Stimulated activated CD4-positive, alpha-beta T cell treated with anti-CD3 and anti-CD28 coated beads, TNF-alpha, amount 100 ng/mL, for 4 hours (primary cell): ENCODE measurements at places on chromosomes 4 and X.

DNA sequence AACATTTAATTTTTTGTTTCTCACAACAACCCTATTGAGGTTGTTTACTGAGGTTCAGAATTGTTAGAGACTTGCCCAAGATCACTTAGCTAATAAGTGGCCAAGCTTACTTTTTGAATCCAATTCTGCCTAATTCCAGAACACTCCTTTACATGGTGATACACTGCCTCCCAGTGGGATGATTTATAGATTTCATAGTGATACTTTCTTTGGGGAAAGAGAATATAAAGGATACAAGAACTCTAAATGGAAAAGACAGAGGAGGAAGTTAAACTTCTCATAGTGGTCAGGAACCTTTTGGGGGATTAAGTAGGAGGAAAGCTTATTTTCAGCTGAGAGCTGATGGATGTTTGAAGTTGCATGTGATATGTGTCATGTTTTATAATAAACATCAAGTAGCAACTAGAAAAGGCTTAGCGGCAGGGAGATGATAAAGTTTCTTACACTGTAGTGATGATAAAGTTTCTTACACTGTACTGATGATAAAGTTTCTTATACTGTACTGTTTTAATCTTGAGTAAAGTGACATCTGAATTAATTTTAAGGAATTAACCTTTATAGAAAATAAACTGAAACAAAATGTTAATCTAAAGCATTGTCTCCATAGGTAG, 15.3 kb downstream of the STAG2 start:
- DNase-seq: no peak

DNA sequence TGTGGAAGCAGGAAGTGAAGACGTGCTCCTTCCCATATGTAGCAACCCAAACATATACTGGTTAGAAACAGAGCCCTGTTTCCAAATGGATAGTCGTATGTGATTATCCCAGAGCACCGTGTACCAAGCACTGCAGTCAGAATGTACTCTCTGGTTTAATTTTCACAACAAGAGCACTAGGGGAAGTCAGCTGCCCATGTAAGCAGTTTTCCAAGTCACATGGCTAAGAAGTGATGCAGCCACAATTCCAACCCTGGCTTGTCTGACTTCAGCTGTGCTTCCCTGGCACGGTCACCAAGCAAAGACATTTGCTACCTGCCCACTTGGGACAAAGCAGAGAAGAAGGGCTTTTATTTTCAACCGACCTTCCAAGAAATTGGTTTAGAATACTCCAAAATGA, 28.2 kb upstream of the CEP135 start:
- DNase-seq: no peak

DNA sequence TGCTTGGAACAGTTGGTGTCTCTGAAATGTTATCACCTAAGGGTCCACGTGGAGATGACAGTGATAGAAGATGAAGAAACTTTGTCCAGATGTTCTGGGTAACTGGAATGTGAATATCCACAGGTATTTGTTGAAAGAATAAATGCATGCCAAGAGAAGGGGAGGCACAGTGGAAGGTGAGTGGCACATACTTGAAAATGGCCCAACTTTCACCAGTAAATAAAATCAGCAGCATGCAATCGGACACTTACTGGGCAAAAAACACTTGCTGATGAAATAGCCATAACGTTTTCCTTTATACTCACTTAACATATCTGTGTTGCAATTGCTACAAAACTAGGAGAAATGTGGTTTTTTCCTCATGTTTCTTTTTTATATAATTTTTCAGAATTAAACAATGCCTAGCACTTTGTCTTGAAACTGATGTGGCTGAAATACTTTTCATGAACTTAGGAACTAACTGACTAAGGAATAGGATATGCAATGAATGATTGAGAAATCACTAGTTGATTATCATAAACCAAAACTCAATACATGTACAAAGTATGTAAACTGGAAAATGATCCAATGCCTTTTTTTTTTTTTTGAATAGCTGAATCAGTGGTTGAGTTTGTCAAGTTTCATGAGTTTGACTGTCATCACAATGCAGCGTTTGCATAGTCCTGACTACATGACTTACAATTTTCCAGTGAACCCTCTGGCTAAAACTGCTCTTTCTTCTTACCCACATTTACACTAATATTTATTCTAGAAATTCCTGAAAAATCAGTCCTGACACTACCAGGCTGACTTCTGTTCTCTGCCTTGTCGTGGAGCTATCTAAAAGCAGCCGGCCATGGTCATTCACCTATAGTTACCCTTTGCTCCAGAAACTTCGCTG, 127.4 kb downstream of the CPE start:
- no peak for DNase-seq

- DNase-seq: no peak
These were observed 56.6 kb downstream of the AASDH start for GRCh38 chr4:56330691-56331090.

DNA sequence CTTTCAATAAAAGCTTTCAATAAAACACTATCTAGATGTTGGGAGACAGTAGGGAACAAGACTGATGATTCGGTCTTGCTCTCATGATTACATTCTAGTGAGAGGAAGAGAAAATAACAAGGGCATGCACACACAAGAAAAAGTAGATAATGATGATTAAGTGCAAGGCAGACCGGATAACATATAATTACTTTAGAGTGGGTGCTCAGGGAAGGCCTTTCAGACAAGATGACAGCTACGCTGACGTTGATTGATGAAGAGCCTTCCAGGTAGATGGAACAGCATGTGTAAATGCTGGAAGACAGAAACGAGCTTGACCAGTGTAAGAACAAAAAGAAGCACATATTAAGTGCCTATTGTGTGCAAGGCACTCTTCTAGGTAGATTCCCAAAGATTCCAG, 43.4 kb downstream of the TXK start:
- no peak for DNase-seq

DNA sequence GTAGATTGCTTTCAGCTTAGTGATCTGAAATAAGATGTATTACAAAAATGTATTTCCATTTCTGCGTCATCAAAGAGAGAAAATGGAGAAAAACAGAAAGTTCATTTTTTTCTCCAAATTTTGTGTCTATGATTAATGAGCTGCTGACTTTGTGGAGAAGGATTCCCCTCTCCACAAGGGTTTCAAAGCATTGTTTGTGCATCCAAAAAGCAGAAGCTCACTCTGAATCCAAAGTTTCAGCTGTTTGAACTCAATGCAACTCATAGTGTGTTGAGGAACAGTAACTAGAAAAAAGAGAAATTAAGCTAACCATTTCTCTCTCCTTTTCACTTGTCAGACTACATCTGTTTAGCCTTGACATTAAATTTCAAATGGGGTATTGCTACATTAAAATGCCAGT, 62.9 kb upstream of the SLC7A11 start:
- no peak for DNase-seq

GRCh38 chr4:80154545-80154933, 42.8 kb upstream of the PRDM8 start:
- no peak for DNase-seq

GRCh38 chr4:83178029-83178428, 63.5 kb upstream of the PLAC8 start:
- DNase-seq: no peak

- DNase-seq: no peak
These were observed 1655.5 kb upstream of the AGA start for GRCh38 chr4:179097741-179098140.

GRCh38 chr4:99381588-99382175, 29.1 kb upstream of the ADH1C start:
- no peak for DNase-seq

DNA sequence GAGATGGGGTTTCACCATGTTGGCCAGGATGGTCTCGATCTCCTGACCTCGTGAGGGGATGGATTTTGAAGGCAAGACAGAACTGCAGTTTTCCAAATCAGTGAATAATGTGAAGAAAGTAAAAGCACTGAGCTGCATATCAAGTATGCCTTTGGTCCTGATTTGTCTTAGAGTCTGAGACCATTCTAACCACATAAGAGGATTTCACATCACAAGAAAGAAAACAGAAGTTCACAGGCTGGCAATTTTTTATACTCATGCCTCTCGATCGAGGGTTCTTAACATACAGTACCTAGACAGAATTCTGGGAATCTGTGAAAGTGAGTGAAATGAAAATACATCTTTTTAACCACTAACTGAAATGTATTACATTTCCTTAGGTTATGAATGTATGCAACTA, 23.3 kb downstream of the CHIC2 start:
- DNase-seq: no peak

GRCh38 chr4:155795991-155796390, 37.2 kb downstream of the GUCY1B1 start:
- no peak for DNase-seq

- no peak for DNase-seq
These were observed 14.1 kb downstream of the NOP14 start for GRCh38 chr4:2948895-2949781.
